ENCODE measurements at places on chromosomes 12 and 14. TPM values are rescaled to one million over a fixed set of nuclear protein-coding genes. Genes with fewer than 3 reads are reported as not detected.

Gene OR10G2
- polyA plus RNA-seq, result not detected

- DNase-seq, result no peak
Observed at GRCh38 chr12:2191534-2192153, 138.9 kb downstream of the CACNA1C start.

DNA sequence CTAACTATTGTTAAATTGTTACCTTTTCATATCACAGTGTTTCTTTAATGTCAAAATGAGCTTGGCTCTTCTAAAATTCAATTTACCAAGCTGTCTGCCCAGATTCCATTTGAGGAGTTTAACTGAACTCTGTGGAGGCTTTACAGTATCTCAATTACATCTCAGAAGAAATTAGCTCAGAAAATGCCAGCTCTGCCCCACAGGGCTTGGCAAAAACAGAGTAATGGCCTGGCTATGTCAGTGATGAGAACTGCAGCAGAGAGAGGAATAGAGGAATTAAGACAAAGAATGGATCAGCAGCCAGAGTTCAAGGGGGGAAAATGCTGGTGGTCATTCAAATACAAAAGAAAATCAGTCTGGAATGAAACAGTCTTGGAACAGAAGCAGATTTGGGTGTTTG, 15.8 kb upstream of the TMTC1 start:
- DNase-seq, result no peak

Gene KRT7
- polyA plus RNA-seq, result 173 TPM

Gene ENDOU
- polyA plus RNA-seq, result 0.28 TPM

DNA sequence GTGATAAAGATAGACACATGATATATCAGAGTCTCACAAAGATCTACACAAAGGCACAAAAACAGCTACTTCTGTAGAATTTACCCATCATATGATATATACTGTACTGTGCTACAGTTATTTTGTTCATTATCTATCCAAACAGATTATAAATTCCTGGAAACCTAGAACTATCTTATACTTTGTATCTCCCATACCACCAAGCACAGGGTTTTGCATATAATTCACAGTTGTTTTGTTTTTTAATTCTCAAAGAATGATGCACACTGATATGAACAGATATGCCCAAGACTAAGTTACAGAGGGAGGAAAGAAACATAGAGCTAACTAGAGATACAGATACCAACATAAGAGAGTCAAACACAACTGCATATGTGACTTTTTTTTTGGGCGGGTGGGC, 3.4 kb downstream of the PRKAG1 start:
- DNase-seq, result no peak

GRCh38 chr14:57769863-57770523, 95.9 kb downstream of the SLC35F4 start:
- no peak for DNase-seq

Gene TMEM116
- polyA plus RNA-seq, result 59.7 TPM

DNA sequence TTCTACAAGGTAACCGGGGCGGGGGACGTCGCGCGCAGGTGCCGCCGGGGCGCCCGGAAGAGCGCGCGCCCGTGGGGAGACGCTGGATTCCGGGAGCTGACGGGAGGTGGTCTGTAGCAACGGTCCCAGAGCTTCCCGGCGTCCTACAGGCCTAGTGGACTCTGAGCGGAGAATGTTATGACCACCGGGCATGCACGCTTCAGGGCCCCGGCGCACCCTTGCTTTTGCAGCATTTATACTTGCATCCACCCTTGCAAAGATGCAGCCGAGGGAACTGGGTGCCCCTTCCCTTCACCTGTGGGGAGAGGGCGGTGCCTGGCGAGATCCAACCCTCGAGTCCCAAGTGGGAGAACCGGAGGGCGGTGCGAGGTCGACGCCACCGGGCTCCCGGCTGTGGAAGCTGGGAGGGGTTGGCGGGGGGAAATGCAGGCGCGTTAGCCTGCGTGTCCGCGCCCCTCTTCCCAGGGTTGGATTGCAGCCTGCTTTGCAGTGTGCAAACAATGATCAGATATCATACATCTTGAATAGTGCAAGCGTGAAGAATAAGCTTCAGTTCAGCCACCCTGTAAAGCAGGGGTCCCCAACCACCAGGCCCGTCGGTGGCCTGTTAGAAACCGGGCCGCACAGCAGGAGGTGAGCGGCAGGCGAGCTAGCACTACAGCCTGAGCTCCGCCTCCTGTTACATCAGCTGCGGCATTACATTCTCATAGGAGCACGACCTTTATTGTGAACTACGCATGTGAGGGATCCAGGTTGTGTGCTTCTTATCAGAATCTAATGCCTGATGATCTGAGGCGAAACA, 576 bp downstream of the ERP29 start:
- DNase-seq, result peak; percentile 65

Gene SPIC
- polyA plus RNA-seq, result not detected

Gene NANOG
- not detected for polyA plus RNA-seq

Gene ACSM4
- not detected for polyA plus RNA-seq

Gene CD9
- 301 TPM for polyA plus RNA-seq

GRCh38 chr14:55070981-55071411, 19.5 kb downstream of the MAPK1IP1L start:
- no peak for DNase-seq

- no peak for DNase-seq
Observed at GRCh38 chr12:116372815-116373214, 95.3 kb upstream of the MED13L start.

DNA sequence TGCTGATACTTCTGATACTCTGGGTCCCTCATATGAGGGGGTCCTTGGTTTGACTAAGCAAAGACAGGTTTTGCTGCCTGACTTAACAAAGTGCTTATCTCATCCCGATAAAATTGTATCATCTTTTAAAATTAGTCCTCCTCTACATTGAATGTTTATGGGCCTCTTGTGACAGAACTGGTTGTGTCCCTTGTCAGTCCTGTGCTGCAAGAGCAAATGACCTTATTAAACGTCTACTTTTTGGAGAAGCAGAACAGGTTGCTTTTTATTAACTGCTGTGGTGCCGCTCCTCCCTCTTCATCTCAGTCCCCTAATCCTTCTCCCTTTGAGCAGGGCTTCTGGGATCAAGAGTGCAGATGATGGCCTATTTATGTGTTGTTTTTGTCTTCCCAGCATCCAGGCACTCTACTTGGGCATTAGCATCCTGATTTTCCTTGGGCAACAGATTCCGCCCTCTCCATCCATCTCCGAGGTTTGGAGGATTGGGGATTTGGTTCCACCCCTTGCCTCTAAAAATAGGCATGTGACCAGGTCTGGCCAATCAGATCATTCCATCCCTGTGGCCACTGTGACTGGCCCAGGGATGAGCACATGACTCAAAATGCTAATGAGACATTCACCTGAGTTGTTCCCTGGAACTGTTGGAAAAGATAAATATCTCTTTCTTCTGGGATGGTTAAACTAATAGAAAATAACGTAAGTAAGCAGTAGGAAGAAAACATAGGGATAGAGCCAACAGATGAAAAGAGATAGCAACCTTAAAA, 2.9 kb upstream of the DENR start:
- no peak for DNase-seq

DNA sequence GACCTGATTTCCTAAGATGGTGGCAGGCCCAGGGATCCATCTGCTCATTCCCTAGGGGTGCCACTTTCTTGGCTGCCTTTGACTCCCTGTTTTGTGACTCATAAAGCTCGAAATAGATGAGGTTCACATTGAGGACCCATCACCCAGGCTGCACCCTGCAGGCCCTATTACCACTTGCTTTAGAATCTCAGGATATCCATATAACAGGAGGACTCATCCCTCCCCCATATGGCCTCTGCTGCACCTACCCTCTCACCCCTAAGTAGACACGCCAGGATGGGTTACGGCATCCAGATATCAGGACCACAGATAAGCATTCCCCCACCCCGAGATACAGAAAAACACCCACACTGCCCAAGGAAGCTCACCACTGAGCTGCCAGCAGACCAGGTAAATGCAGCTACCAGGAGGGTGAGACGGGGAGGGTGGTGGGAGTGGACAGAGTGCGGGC, 155.7 kb downstream of the DPF3 start:
- DNase-seq, result no peak

GRCh38 chr12:58174316-58174715, 232.9 kb downstream of the ATP23 start:
- no peak for DNase-seq

- no peak for DNase-seq
Observed at GRCh38 chr14:34340025-34340625, 121.9 kb downstream of the SPTSSA start.

Gene GPR65
- polyA plus RNA-seq, result 0.62 TPM

DNA sequence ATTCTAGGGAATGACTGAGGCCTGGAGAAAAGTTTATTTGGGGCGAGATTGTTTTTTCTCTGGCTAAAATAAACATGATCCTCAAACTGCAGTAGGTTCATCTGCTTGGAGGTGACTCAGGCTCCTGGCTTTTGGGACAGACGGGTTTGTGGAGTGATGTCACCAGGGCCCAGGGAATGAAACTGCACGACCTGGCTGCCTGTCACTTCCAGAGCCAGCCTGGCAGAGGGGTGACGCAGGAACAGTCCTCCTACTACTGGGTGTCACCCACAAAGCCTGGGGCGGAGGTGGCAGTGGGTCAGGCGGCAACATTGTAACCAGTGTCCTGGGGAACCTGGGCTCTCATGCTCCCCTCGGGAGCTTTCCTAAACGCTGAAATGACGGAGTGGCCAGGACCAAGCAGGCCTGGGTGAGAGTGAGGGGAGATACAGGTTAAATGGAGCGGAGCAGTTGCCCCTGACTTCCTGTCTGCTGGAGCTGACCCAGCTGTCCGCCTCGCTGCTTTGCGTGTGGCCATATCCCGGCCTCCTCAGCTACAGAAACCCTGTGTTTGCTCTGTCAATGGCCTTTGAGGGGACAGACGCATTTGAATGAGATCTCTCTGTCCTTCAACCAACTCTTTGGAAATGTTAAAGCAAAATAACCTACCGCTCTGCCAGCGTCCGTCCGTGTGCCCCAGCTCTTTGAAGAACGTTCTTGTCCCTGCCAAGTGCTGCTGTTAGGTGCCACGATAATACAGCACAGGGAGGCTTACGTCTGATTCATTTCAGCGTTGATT, 6.5 kb downstream of the HIP1R start:
- DNase-seq, result peak; percentile 90

GRCh38 chr12:5900533-5901205, 44.4 kb downstream of the ANO2 start:
- DNase-seq, result no peak

GRCh38 chr14:65359503-65359902, 53.0 kb upstream of the FUT8 start:
- DNase-seq, result no peak

Gene COX8C
- polyA plus RNA-seq, result not detected

DNA sequence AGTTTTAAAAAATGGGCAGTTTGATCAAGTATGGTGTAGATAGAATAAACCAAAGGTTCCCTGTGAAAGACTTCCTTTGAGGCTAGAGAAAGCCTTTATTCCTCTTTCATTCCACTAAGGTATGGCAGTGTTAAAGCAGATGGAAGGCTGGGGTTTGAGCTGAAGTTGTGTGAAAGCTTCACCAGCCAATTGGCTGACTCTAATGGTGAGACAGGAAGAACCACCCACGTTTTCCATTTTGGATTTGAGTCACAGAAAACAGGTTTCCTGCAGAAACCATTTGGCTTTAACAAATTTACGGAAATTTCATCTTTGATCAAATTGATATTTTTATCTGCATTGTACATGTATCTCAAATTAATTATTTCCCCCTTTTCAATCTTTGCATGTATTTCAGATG, 455.0 kb downstream of the PCNX1 start:
- no peak for DNase-seq

- peak; percentile 13 for DNase-seq
Observed at GRCh38 chr14:80587096-80587724, 354.3 kb downstream of the CEP128 start.

Gene TXNDC16
- polyA plus RNA-seq, result 2.6 TPM

Gene LALBA
- polyA plus RNA-seq, result not detected

DNA sequence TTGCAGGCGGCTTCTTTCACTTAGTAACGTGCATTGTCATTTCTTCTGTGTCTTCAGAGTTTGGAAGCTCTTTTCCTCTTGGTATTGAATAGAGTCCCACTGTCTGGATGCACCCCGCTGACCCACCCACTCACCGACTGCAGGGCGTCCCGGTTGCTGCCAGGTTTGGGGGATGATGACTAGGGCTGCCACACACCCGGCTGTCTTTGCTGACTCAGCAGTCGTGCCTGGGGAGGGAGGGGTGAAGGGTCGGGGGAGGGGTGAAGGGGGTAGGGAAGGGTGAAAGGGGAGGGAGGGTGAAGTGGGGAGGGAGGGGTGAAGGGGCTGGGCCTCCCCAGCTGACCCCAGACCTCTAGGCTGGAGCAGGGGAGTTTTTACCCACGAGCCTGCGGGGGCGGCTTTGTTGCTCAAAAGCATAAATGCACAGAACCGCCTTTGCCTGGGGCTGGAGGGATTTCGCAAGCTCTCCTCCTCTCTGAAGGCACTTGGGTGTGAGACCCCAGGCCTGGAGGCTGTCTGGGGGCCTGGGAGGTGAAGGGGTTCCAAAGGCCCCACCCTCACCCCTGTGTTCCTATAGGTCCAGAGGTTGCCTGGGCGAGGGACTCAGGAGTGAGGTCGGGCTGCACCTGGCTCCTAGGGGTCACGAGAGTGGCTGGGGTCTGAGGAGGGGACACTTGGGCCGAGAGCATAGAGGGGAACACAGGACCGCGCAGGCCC, 31.3 kb upstream of the ULK1 start:
- peak; percentile 68 for DNase-seq

Gene NEUROD4
- polyA plus RNA-seq, result not detected

- DNase-seq, result peak; percentile 29
Observed at GRCh38 chr12:132772606-132773005, 11.0 kb upstream of the ANKLE2 start.

- no peak for DNase-seq
Observed at GRCh38 chr12:57126561-57126960, 1.7 kb upstream of the LRP1 start.
